ENCODE measurements at places on chromosomes 1 and 21.

- no peak for DNase-seq
Measured at GRCh38 chr1:205236951-205237475, 9.3 kb downstream of the TMCC2 start.

- DNase-seq: no peak
Measured at GRCh38 chr21:31977816-31978215, 105.0 kb downstream of the HUNK start.

GRCh38 chr21:37429356-37429755 is 62.8 kb downstream of the DYRK1A start:
- no peak for DNase-seq

DNA sequence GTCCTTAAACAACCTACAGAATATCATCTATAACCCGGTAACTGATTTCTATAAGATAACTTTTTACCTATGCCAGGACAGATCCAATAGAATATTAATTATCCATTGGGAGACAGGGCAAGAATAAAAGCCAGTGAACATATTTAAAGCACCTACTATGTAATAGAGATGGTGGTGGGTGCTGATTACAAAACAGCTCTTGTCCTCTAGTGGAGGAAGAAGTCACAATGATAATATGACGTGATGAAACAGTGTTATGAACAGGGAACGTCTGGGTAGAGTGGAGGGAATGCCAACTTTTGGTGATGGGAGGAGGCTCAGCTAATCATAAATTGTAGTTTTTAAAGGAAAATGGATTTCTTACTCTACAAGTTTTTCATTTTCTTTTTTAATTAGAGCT is 2.3 kb downstream of the LGALS8 start:
- no peak for DNase-seq

DNA sequence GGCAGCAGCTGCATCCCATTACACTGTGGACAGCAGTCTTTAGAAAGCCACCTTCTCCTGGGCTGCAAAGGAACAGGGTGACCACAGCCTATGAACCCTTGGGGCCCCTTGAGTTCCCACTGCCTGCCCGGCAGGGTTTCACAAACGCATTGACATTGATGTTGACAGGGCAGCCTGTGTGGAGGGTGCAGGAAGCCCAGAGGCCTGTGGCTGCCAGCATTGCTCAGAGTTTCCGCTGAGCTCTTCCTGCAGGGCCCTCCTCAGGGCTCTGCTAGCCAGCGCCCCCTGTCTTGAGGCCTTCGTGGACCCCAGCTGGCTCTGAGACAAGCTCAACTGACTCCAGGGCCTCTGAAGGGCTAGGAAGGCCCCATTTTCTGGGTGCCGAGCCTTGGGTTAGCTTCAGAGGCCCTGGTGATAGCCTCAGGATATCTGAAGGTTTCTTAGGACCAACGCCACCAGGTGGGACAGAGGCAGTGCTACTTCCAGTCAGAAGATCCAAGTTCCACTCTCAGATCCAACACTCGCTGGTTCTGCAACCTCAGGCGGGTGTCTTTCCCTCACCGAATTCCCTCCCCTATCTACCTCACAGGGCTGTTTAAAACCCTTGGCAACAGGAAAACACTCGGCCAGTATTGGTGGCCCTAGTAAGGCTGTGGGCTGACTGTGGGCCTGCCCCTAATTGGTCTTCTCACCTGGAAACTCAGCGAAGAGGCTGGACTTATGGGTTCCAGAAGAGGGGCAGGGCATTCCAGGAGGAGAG is 27.2 kb upstream of the EPS8L3 start:
- DNase-seq: peak; percentile 48

GRCh38 chr21:41823166-41823565 is 56.0 kb downstream of the PRDM15 start:
- no peak for DNase-seq

- DNase-seq: no peak
Measured at GRCh38 chr1:197130677-197131304, 15.7 kb downstream of the ASPM start.

DNA sequence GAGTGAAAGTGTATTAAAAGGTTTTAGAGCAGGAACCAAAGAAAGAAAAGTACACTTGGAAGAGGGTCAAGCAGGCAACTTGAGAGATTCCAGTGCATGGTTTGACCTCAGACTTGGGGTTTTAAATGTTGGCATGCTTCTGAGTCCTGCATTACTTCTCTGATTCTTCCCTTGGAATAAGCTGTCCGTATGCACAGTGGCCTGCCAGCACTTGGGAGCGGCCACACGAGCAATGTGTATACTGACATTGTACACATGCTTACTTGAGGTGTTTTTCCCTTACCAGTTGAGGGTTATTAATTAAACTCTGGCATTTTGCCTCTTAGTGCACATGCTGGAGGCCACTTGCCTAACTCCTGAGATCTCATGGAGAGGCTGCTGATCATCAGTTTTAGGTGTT is 786.6 kb upstream of the RGS18 start:
- no peak for DNase-seq
